Astrocyte of the spinal cord (primary cell): ENCODE measurements at places on chromosomes 7 and 10.
A peak's percentile ranks its signal among the peaks of the same experiment; 100 is the strongest.

DNA sequence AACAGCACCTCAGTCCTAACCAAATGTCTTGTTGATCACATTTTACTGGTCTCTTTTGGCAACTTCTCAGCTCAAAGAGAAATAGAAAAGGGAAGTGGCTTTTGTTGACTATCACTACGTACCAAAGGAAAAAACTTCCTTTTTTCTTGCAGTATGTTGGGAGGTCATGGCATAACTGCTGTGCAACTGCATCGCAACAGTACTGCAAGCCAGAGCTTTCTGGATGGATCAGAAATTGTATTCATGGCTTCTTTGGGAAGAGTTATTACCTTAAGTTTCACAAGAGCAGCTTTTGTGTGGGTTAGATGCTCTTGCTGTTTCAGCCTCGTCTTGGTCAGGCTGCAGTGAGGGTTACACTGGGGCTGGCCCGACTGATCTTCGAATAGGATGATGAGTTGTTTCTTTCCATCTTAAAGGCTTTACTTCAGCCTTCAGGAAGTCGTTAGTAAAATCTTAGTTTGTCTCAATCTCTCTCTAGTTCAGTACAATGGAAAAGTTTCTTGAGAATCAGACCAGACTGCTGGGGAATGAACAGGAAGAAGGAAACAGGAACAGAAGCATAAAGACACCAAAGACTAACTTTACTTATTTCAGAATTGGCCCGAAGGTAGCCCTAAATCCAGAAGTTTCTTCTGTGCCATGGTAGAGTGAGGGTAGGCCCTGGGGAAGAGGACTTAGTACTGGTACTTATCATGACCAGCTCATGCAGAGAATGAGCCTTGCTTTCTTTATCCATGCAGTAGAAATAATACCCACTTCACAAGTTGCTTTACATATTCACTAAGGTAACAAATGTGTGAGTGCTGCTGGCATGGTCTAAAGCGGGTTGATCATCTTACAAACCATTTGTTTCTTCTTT, 153.6 kb downstream of the CELF2 start:
- no peak for DNase-seq

DNA sequence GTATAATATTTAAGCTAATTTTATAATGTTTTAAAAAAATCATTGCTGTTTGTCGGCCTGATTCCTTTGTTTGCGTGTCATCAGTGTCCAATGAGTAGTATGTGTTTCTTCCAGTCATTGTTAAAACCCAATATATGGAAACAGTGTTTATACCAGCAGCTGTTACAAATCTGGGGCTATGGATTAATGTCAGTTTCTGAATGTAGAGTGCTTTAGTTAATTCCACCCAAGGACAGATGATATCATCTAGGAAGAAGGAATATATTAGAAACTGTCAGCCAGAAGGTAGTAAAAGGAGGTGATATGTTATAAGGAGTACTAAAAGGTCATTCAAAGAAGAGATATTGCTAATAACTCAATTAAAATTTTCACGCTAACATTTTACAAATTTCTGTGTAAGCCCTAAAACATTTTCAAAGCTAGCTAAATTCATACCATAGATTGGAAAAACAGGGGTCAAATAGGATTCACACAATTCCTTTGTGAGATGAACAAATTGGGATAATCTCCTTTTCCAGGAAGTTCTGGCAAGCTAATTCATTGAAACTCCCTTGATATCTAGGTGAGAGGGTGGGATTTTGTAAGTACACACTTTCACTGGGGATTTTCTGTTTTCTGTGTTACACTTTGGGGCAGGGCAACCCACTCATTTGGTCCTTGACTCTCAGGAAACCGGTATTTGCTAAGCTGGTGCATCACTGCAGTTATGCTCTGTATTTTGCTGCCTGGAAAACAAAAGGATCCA, 448.8 kb downstream of the LRMDA start:
- DNase-seq = no peak

DNA sequence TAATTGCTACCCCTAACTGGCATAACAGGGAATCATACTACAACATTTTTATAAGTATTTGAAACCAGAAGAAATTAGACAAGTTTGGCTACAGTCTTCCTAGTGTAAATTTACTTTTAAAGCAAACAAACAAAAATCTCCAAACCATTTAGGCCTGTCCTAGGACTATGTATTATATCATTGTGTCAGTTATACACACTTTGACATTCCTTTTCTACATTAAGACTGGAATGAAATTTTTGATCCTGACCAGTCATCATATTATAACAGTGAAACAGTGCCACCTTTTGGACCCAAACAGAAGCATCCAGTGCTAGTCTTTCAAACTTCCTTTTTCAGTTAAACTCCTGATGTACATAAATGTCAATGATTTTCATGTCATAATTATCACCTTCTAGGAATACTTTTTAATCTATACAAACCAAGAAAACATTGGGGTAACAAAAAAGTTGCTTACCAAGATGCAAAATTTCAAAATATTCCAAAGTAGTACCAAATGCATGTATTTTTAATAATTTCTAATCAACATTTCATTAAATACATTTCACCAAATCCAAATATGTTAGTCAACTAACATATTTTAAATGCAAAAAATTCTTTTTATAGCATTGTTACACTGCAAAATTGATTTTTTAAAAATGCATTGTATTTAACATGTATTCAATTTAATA, 75.7 kb downstream of the IMMP2L start:
- peak; percentile 73 for DNase-seq

DNA sequence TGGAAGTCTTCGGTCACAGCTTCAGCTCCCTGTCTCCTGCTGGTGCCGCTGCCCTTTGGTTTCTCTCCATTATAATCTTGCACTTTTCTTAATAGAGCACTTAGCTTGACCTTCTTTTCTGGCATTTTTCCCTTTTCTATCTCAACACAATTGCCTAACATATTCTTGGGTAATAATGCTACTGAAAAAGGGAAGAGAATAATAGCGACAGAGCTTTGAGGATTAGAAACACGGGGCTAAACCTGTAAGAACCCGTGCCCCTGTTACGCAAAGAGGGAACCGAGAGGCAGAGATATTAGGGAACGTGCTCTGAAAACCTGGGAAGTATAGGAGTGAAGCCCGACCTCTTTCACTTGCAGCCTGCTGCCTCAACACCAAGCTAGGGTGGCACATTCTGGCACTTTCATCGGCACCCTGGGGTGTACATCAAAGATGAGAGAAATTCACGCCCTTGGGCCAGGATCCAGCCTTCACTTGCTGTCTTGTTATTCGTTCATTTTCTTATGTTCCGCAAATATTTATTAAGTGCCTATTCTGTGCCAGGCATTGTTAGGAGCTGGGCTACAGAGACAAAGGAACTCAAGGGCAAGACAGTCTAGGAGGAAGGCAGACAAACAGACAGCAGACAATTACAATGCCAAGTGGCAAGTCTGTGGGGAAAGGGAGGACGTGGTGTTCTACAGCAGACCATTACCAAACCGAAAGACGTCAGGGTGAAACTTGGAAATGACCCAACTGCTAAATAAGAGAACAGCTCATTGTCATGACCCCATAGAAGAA, 33.0 kb upstream of the GALNTL5 start:
- DNase-seq = no peak

DNA sequence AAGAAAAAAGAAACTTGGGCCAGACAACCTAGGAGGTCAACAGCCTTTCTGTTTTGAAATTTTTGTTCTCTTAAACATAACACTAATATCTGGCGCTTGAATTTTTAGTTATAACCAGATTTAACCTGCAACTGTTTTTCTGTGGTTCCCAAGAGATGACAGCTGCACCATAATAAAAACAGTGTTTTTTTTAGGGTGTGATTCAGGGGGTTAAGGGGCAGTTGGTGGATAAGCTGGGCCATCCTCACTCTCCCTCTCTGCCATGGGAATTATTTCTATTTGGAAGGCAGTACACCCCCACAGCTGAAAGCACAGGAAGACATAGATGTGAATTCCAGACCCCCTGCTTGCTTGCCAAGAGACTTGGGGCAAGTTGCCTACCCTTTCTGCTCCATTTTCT, 20.1 kb upstream of the TM9SF3 start:
- no peak for DNase-seq

DNA sequence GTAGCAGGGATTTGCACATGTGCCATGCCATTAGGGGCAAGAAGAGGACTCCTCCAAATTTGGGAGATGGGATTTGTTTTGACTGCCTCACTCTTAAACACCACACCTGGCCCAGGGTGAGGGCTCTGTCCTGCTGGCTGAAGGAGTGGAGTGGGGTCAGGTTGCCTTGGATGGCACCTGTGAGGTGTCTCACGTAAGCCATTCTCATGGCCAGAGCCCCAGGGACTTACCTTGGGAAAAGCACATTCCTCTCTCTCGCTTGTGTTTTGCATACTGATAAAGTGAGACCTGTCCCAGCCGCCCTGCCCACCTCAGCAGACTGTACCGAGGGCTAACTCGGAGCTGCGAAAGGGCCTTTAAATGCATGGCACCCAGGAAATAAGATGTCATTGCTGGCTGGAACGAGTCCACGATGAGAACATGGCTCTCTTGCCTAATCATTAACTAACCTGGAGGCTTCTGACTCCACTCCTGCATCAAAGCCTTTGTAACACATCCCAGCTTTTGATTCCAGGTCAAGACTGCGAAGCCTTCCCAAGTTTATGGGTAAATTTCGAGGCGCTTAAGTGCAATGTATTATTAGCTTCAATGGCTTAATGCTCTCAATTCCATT, 184.0 kb upstream of the RNF32 start:
- DNase-seq = no peak

DNA sequence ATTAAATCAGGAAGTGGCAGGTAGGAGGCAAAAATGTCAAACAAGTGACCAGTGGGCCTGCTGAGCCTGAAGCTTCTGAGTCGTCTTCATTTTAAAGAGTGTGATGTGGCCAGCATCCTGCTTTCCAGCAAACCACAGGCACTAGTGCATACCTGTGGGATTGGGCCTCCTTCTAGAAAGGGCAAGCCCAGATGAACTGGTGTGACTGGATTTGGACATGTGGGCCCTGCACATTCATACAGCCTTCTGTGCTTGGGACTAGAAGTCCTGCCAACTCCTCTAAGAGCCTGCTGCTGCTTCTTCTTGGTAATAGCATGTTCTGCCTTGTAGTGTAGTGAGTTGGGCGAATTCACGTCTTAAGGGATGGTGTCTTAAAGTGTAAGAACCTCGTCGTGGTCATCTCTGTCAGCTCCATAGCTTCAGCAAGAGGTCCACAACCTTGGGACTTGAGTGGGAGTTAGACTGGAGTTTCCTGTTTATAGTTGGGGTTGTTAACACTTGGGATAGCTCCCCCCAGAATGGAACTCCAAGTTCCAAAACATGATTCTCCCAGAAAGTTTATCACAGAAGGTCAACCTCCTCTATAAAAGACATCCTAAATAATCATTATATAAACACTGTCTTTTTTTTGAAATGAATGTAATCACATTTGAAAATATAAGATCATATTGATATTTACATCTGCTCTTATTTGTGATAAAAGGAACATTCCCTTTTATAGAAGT, 11.2 kb downstream of the BMPER start:
- no peak for DNase-seq

DNA sequence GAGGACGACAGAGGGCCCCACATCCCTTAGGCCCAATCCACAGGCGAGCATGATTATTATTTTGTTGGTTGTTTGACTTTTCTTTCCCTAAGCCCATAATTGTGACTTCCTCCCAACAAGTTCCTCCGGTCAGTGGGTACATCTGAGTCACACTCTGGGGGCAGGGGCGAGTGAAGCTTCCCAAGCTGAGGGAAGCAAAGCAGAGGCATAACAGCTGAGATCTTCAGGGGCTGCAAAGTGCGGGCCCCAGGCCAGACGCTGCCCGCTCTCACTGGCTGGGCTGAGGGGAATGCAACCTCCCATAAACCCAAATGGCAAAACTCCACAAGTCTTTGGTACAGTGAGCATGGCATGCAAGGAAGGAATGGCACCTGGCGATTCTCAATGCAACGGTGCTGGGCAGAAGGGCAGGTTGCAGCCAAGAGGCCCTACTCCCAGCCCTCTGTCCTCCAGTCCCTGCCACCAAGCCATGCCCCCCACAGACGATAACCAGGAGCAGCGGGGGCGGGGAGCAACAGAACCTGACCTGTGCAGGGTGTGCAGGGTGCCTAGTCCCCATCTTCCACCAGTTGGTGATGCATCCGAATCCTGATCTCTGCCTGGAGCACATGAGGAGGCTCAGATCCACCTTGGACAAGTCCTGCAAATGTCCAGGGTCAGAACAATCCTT, 25.3 kb downstream of the TNS3 start:
- DNase-seq = no peak

DNA sequence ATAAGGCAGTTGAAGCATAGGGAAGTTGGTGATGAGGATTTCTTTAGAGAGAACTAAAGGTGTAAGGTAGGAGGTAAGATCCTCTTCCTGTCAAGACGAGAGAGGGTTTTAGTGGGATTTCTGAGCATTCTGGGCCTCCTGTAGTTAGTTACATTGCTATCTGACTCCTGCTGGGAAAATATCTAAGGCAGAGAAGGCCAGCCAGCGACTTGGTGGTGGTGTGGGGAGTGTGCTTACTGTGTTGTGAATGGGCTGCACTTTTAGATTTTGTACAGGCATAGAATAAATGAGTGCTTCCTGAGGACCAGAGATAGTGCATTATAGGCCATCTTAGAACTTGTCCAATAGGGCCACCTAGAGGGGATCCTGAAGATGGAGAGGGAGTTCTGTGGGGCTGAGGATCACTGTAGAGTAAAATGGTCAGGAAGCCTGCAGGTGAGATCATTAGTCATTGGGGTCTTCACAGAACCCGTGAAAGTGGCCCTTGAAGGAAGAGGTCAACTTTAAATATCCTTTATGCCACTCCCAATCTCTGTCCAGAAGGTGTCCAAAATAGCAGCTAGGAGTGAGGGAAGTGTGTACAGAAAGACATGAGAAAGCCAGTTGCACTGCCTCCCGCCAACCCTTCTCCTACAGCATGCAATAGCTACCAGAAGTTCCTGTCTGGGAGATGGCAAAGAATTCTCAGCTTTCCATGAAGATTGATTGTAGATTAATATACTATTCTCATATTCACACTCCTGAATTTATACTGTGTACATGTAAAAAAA, 266.6 kb downstream of the POLR1F start:
- DNase-seq = peak; percentile 70

DNA sequence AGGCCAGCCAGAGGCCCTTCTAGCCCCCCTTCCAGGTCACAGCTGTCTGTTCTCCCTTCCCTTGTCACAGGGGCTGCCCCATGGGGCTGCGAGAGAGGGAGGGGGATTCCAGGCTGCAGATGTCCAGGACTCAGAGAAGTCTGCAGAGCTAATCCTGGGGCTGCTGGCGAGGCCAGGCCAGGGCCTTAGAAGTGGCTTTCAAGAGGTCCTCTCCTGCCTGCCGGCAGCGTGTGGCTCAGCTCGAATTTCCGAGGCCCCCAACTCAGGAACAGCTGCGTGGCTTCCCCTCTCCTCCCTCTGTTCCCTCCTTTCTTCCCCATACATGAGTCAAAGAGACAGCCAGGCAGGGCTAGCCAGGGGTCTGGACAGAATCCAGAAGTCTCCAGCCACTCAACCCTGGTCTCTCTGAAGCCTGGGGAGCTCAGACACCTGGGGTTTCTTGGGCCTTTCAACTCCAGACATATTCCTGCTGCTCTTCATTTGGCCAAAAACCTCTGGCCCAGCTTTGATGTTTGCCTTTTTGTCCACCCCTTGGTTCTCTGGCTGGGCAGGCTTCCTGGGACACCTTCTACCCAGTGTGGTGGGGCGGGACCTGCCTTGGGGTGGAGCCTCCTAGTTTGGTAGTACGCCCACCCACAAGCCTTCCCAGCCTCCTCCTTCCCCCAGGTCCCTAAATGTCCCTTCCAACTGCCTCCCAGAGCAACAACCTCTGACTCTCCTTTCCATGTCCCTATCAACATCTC, 21.8 kb upstream of the EIF5AL1 start:
- DNase-seq = peak; percentile 77
